GM23248 (cell line): ENCODE measurements at places on chromosomes 5 and 9. TPM values are rescaled to one million over a fixed set of nuclear protein-coding genes. Genes with fewer than 3 reads are reported as not detected.

- no peak for DNase-seq
Measured at GRCh38 chr9:129290606-129291005, 112.5 kb upstream of the IER5L start.

- no peak for DNase-seq
Measured at GRCh38 chr5:104937598-104937997, 1375.0 kb upstream of the NUDT12 start.

- DNase-seq = no peak
Measured at GRCh38 chr5:74502479-74502950, 138.0 kb downstream of the ENC1 start.

Gene FOXI1
- total RNA-seq = not detected in 2 replicates

Gene CCDC192
- not detected in 2 replicates for total RNA-seq

Gene DDX46
- 16.9 and 21.4 TPM in 2 replicates for total RNA-seq
